ENCODE measurements at places on chromosomes 2 and 18.

GRCh38 chr2:151718796-151719195 is 15.5 kb downstream of the NEB start:
- no peak for DNase-seq

DNA sequence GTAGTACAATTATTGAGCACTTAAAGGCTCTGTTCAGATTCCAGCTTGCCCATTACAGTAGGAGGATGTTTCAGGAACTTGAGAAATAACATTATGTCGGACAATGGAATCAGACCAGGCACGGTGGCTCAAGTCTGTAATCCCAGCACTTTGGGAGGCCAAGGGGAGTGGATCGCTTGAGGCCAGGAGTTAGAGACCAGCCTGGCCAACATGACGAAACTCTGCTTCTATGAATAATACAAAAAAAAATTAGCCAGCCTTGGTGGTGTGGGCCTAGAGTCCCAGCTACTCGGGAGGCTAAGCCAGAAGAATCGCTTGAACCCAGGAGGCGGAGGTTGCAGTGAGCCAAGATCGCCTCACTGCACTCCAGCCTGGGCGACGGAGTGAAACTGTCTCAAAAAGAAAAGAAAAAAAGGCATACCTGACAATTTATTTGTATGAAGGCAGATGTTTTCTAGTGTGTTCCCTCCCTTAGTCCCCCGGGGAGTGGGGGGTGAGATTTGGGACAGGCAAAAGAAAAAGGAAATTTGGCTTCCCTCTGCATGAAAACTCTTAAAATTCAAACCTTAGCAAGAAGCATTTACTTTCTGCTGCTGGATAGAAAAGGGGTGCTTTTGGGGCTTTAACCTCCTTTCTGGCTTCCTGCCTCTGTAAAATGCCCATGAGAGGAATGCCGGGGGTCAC is 13.7 kb upstream of the ZNF532 start:
- no peak for DNase-seq

DNA sequence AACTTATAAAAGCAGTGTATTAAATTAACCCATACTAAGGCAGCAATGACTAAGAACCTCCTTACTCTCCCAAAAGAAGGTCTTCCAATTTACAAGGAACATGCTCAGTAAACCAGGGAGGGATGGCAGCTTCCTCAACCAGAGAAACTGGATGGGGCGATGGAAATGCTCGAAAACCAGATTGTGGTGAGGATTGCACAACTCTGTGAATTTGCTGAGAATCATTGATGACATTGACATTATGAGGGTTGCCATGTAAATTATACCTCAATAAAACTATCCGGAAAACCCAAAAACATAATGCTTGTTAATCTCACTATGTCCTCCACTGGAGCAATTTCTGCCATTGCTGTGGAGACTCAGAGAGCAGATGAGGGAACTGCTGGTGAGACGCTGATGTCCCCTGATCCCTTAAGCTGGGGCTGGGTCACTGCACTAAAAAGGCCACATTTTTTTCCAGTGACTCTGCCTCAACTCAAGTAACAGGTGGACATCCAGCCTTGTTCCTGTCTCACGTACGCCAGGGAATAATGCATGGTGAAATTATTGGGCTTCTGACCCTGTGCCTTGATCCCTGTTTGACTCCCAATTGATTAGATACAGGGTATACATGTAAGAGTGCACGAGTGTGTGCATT is 288.3 kb downstream of the CYP26B1 start:
- DNase-seq = no peak

GRCh38 chr18:56861244-56861643 is 210.1 kb downstream of the WDR7 start:
- no peak for DNase-seq

DNA sequence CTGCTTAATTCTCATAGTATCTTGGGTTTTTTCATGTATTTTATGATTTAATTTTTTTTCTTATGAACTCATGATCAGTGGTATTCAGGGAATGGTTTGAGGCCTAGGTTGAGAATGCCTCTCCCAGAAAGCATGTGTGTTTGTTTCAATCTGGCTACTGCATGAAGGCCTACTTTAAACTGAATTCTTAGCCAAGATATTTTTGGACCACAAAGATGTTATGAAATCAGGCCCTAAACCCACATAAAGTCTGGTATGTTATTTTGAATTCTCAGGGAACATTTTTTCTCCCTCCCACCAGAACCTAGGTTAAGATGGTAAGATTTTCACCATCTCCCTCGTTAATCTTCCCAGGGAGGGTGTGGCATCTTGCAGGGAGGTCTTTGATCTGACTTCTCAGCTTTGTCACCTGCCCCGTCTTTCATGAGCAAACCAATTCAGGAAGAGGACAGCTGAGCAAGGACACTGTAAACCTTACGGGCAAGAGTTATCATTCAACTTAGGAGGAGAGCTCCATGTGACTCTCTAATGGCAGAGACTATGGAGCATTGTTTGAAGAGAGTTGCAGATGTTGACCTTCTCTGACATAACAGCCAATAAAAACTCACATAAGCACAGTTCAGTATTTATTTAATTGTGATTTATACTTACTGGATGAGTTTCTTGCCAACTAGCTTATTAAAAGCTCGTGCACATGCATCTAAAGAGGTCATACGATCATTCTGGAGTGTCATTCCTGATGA is 21.3 kb upstream of the ACKR3 start:
- DNase-seq = no peak

GRCh38 chr2:144580521-144581161 is 60.7 kb upstream of the ZEB2 start:
- no peak for DNase-seq

GRCh38 chr18:32373995-32374394 is 96.7 kb downstream of the GAREM1 start:
- DNase-seq = no peak

DNA sequence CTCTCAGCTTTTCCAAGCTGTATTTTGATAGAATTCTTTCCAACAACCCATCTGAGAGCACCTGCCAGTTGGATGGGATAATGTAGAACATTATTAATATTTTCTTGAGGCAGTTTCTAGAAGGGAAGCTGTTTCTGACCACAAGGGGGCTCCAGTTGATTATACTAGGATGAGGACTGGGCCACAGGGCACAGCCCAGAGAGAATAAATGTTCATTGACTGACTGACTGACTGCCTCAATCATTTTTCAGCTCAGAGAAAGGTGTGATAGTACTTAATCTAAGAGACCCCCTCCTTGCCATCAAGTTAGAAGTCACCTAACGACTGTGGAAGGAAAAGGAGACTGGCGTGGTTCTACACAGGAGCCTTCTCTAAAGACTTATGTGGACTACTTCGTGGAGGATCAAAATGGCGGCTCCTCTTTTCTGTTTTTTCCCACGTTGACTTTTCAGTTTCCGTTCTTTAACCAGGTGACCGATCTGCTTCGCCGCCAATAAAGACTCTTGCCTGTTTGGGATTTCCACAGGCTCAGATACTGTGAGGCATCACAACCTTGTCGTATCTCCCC is 31.9 kb upstream of the CREG2 start:
- no peak for DNase-seq

DNA sequence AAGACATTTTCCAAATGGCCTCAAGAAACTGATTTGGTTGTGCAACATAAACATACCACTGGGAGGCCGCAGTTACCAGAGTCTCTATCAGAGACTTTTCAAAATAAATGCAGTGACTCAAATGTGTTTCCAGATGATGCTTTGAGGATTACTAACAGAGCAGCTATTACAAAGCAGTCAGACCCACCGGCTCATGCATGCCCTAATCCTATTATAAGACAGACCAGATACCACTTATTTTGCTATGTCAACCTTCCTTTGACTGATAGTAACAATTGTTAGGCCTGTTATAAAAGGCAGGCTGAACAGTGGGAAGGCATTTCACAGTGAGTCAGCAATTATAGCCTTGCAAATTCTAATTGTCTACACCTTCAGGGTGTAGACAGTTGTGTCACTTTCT is 217.7 kb downstream of the LRRTM1 start:
- no peak for DNase-seq

- DNase-seq = no peak
These were observed 75.0 kb downstream of the KCNG2 start for GRCh38 chr18:79872527-79873444.

DNA sequence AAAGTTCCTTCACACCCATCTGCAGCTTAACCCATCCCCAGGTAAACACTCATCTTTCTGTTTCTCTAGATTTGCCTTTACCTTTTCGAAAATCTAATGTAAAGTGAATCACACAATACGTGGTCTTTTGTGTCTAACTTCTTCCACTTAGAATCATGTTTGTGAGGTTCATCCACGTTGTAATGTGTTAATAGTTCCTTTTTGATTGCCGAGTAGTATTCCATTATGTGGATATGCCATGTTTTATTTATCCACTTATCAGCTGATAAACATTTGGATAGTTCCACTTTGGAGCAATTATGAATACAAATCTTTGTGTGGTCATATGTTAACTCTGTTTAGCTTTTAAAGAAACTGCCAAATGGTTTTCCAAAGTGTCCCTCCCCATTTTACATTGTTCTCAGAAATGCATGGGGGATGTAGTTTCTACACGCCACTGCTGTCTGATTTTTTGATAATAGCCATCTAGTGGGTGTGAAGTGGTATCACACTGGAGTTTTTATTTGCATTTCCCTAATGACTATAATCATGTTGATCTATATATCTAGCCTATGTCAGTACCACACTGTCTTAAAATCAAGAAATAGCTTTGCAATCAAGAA is 22.3 kb downstream of the PECR start:
- DNase-seq = no peak

DNA sequence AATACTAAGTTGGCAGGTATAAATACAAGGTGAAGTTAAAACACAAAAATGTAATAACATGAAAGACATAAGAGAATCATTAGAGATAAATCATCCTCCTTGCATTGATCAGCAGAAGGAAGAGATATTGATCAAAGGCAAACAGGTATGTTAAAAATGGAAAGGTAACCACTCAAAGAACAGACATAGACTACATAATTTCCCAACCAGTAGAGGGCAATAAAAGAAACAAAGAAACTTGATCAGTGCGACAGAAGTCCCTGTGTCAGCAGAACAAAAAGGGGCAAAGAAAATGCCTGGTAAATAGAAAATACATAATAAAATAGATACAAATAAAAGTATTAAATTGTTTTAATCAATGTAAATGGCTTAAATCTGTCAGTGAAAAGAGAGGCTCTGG is 53.6 kb downstream of the FAM228A start:
- no peak for DNase-seq

DNA sequence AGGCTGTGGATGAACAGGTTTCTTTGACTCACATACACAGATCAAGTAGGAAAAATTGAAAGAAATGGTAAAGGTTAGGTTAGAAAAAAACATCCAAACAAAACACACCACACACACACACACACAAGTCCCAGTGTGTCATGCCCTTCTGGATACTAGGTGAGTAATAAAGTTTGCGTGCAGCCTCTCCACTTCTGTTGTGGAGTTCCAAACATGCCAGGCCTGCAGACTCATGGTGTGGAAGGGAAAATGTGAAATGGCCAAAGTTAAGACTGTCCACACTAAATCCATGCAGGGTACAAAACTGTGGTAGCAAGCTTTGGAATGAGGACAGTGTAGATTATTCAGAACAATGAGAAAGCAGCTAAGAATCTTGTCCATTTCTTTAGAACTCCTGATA is 114.6 kb downstream of the IKZF2 start:
- DNase-seq = no peak

Data from C1 segment of cervical spinal cord (tissue), 14 donors.